ENCODE measurements at places on chromosomes 13 and 19. TPM values are rescaled to one million over a fixed set of nuclear protein-coding genes. Genes with fewer than 3 reads are reported as not detected.

The NHLRC3 gene
- 9.5 TPM for total RNA-seq

The C1QTNF9B gene
- total RNA-seq, result 3.1 TPM

The NLRP7 gene
- total RNA-seq, result not detected

The SYNGR4 gene
- not detected for total RNA-seq

The ELSPBP1 gene
- total RNA-seq, result not detected

The SWSAP1 gene
- 1.9 TPM for total RNA-seq

The APOC1 gene
- 1.4 TPM for total RNA-seq

The EBI3 gene
- total RNA-seq, result 0.73 TPM

The LPAR6 gene
- total RNA-seq, result 14.8 TPM

The FUT6 gene
- total RNA-seq, result not detected

The PABPC3 gene
- 0.05 TPM for total RNA-seq

The MBD3L2 gene
- not detected for total RNA-seq

The TYROBP gene
- 34.5 TPM for total RNA-seq

The KIR3DL2 gene
- total RNA-seq, result not detected

The HAUS8 gene
- total RNA-seq, result 5.4 TPM

The RPL28 gene
- total RNA-seq, result 664 TPM

The RNF113B gene
- total RNA-seq, result not detected

The CGB1 gene
- total RNA-seq, result not detected

All from Right ventricle myocardium inferior (tissue), 1 donor.